Fibroblast of skin of left biceps (primary cell): ENCODE measurements at places on chromosomes 4 and X.

- no peak for DNase-seq
These were observed 24.2 kb downstream of the HAUS3 start for GRCh38 chr4:2217726-2218125.

DNA sequence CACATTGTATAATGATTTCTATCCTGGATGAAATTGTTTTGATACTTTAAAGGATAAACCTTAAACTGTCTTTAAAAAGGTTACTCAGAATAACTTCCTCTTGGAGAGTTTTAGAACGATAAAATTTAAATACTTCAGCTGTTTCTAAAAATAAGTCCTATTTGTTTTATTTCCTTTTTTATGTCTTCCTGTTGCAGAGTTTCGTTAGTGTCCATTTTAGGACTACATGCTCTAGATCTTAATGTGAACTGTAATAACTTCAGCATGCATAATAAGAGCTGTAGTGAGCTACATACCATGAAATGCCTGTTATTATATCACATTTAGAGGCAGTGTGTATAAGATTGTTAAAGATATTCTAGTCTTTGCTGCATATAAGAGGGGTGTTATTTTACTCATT, 14.6 kb downstream of the ATP10D start:
- no peak for DNase-seq

GRCh38 chr4:82643994-82644733, 82.4 kb upstream of the TMEM150C start:
- peak; percentile 90 for DNase-seq

DNA sequence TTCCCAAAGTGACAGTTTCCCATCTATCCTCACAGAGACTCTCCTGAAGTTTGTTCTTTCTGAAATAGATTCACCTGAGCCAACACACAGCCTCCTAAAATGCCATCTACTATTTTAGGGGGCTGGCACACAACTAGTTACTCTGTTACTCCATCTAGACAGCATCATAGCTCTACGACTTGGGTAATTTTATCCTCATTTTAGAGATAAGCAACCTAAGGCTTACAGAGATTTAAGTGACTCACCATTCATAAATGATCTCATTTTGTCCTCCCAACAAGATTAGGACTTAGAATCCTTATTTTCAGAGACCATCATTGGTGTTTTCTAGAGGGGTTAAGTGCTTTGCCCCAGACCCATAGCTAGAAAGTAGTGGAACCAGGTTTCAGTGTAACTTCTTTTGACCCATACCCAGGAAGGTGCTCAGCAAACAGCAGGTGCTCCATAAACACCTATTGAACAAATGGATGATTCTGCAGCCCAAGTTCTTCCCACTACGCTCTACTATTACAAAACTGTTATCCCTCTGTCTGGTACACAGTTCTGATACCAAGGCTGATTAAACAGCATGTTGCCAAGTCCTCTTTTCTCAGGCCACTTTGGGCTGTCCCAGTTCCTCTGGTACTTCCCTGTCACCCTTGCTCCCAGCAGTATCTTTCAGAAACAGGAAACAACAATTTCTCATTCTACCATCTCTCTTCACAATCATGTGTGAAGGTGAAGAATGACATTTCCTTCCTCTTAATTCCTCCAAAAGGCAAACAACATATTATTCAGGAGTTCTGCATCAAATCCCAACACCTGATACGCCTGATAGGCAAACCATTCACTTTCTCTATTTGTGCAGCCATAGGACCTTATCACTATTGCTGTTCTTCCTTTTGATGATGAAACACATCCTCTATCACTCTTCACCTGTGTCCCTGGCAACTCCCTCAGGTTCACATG, 304.7 kb upstream of the TAPT1 start:
- no peak for DNase-seq

DNA sequence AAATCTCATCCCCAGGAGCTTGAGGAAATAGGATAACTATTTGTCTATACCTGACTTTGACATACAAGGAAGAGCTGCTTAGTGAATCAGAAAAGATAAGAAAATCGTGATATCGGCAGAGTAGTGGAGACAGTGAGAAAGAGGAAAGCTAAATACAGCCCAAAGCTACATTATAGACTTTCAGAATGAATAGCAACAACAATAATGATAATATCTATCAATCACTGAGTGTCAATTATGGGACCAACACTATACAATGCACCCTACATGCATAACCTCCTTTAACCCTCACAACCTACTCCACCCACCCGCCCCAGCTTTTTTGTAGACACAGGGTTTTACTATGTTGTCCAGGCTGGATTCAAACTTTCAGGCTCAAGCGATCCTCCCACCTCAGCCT, 205.1 kb downstream of the PPP3CA start:
- no peak for DNase-seq

DNA sequence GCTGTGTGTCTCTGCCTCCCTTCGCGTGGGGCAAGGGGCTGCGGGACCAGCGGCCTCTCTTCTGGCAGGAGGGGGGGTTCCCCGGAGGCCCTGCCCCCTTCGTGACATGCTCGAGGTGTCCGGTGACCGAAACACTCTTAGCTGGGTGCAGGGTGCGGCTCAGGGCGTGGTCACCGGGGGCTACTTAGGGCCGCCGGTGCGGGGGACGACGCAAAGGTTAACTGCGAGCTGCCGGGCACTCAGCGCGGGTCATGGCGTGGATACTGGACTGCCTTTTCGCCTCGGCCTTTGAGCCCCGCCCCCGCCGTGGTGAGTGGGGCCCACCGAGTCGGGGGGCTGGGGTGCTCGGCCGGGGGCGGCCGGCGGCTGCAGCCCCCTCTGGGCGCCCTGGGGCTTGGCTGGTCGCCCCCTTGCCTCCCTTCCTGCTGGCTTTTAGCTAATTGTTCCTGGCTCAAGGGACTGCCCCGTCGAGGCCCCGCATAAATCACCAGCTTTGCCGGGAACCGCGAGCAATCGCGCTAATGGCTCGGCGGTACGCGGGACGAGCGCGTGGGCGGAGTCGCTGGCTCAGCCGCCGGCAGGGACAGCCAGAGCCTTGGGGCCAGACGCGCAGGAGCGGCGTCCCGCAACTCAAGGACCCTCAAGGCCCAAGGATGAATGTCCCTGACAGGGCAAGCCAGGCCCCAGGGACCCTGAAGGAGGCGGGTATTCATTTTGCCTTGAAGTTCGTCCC, at the start of gene ARHGAP36:
TSS of gene ARHGAP36 (plus strand) at position 211 of the 733 bp plus-strand sequence. CDS start 23,320 bp downstream, outside the sequence.
- no peak for DNase-seq
